ENCODE measurements at places on chromosomes 2 and 18.

DNA sequence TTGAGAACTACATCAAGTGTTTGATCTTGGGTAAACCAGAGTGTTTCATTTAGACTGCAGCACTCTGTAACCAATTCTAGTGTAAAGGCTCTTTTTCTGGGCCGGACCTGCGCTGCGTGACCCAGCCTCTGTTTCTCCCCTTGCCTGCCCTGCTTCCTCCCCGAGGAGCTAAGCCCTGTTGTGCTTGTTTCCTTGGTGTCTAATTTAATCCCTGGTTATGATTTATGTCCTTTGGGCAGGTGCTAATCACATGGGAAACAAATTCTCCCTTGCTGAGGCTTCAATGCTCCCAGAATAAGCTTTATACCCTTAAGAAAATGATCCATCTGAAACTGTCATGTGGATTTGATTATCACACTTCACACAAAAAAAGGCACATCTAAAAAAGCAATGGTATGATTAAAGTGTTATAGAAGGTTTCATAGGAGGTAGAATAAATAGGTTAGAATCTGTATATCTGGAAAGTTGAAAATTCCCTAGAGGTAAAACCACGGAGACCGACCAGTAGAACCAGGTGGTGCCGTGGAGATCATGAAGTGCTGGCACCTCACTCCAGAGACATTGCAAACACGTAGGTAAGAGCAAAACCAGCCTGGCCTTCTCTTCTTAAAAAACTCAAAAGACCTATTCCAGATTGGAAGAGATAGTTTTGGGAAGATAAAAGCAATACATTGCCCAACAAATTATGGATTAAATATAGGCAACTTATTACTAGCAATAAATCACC, 31.0 kb upstream of the SLC9A2 start:
- no peak for DNase-seq

DNA sequence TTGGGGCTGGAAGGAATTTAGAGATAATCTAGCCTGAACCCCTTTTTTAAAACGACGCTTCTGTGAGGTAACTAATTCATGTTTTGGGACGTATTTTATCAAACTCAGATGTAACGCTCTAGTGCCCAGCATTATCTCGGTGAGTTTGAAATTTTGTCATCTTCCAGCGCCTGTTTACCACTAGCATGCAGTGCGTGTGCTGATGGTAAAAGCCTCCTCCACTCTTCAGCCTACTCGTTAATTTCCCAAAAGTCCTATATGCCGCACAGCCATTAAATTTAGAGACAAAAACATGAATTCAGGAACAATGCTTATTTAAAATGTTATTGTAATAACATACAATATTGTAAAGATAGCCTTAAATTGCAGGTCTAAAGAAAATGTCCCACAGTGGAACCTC, 2.8 kb downstream of the ZCCHC2 start:
- no peak for DNase-seq

GRCh38 chr18:9944805-9945204, 31.0 kb downstream of the VAPA start:
- no peak for DNase-seq

GRCh38 chr2:36165132-36165531, 190.4 kb upstream of the CRIM1 start:
- no peak for DNase-seq

DNA sequence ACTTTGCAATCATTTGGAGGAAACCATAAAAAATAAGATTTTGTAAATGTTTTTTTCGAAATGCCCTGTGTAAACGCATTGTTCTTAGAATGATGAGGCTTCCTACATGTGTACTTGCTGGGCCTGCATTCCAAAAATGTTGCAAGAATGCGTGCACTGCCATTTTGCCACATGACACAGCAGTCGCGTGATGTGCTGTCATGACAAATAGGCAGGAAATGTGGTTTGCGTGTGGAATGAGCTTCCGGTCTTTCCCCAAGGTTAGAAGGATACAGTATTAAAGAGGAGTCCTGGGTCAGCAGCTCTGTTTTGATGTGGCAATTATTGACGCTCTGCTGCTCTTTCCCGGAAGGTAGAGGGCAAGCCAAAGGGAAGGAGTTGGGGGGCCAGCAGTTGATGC, 18.1 kb upstream of the SERPINB2 start:
- no peak for DNase-seq

- DNase-seq = no peak
Measured at GRCh38 chr2:46161911-46162310, 135.3 kb upstream of the EPAS1 start.

- DNase-seq = no peak
Measured at GRCh38 chr2:167718560-167718959, 528.8 kb downstream of the STK39 start.

DNA sequence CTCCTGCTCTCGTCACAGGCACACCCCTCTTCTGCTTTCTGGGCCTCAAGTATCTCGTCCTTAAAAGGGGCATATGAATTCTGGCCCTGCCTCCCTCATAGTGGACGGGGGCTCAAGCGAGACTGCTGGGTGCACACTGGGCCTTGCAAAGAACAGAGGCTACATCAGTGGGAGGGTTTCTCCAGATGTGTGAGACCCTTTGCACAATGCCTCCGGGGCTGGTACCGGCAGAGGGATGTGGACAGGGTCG, 25.0 kb downstream of the CRACDL start:
- DNase-seq = no peak

DNA sequence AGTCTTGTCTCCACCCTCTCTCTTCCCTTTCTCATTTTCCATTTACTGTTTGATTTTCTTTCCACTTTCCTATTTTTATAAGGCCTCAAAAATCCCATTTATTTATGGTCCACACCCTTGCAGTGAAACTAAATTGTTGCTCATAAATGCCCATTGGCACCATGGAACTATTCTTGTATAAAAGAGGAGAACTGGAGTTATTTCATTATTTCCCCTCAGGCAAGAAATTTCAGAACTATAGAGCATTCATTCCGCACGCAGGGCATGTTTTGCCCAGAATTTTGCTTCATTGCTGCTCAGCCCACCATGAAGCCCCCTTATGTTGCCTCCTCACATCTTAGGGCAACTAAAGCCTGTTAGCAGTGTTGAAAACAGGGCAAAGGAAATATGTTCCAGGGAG, 113.7 kb upstream of the MMADHC start:
- DNase-seq = no peak

GRCh38 chr2:238080518-238080917, 19.6 kb upstream of the ESPNL start:
- DNase-seq = no peak

DNA sequence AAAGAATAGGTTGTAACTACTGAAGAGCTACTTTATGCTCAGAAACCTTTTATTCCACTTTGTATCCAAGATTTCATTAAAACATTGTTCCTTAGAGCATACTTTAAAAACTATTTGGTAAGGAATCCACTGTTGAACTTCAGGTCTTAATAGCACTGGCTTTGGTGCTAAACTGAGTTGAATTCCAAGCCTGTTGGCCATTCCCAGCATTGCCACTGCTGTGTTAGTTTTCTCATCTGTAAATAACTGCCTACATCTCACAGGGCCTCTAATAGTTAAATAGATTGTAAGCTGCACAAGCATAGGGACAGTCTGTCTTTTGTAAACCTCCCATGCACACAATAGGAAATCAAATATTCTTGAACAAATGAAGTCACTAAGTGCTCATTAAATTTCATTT, 86.6 kb downstream of the ORC4 start:
- no peak for DNase-seq

DNA sequence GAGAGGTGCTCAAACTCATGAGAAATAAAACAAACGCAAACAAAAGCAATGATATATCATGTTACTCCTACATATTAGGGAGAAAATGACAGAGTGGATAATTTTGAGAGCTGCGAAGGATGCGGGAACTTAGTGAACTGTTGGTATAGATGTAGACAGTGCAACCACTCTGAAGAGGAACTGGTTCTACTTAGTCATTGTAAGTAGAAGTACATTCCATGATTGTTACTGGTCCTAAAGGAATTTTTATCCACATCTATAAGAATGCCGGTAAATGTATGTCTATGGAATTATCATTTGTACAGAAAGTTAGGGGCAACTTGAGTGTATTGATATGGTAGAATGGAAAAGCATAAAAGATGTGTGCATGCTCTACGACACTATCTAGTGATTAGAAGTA, 1238.4 kb downstream of the LRP1B start:
- DNase-seq = no peak

DNA sequence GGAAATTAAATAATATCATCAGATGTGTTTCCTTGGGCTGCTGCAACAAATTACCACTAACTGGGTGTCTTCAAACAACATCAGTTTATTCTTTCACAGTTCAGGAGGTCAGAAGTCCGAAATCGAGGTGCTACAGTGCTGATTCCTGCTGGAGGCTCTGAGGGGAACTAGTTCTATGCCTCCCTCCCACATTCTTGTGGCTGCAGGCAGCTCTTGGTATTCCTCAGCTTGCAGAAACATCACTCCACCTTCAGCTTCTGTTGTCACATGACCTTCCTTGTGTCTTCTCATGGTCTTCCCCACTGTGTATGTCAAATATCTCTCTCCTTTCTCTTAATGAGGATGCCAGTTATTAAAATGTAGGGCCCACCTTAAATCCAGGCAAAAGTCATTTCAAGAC, 29.3 kb upstream of the DCC start:
- no peak for DNase-seq

- no peak for DNase-seq
Measured at GRCh38 chr2:64934530-64934929, 54.7 kb upstream of the SLC1A4 start.

DNA sequence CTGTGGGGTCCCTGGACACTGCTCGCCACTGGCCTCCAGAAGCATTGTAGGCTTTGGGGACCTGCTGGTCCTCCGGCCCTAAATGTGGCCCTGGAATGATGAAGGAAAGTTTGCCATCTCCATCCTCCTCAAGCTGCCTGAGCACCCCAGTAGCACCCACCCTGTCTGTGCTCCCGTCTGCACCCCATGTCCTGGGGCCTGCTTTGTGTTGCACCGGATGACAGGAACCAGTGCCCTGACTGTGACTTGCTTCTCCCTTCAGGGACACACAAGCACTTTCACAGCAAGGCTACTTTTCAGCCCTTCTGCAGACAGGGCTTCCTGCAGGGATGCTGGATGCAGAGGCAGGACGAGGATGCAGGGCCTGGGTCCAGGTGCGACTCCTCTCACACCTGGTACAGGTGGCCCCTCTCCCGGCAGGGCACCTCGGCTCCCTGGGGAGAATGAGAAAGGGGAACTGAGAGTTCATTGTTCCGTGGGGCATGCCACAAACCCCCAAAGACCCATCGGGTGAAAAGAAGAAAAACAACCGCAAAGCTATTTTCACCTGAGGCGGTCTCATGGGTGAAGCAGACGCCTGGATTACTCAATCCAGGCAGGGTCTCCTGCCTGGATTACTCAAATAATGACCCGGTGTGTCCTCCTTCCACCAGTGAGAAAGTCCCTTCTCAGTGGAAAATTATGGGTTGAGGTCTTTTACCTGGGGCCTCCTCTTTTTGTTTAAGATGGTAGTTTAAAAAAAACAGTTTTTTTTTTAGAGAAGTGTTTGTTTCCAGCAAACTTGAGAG, 74.9 kb downstream of the LONRF2 start:
- DNase-seq = no peak

- DNase-seq = no peak
Measured at GRCh38 chr2:174344716-174345461, 10.1 kb downstream of the SP9 start.

DNA sequence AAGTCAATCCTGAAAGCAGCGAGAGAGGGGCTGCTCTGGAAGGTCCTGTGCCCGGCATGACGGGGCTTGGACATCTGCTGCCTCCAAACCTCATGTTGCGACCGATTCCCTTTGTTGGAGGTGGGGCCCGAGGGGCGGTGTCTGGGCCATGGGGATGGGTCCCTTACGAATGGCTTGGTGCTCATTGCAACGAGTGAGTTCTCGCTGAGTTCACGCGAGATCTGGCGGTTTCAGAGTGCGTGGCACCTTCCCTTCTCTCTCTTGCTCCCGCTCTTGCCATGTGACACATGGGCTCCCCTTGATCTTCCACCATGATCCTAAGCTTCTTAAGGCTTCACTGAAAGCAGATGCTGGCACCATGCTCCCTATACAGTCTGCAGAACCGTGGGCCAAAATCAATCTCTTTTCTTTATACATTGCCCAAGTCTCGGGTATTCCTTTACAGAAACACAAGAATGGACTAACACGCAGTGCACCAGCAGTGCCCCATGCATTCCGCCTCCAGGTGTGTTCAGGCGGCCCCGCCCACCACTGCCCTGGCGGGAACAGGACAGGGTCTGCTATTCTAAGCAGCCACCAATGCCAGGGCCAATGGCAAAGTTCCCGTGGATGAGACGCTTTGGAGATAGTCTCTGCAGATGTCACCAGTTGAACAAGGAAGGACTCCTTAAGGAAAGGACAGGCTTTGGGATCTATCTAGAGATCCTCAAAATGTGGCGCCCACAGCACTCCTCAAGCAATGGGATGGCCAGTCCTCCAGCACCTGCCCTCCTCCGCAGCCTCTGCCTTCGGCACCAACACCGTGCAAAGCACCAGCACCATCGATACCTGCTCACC, 63.4 kb downstream of the ZNF516 start:
- no peak for DNase-seq

- no peak for DNase-seq
Measured at GRCh38 chr2:212073360-212073759, 465.2 kb downstream of the ERBB4 start.

- no peak for DNase-seq
Measured at GRCh38 chr18:31773774-31774476, 13.2 kb upstream of the SLC25A52 start.

DNA sequence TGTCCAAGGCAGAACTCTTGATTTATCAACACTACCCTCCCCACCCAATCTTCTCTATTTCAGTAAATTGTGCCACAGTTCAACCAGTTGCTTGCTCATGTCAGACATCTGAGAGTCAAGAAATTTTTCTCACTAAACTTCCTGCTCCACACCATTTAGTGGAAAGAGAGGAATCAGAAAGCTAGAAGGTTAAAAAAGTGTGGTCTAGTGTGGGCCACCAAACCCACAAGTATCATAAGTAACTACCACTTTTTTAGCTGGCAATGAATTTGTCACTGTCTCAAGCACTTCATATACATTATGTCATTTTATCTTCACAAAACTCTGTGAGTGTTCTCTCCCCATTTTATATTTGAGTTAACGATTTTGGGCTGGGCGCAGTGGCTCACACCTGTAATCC, 16.6 kb upstream of the MSTN start:
- DNase-seq = no peak

GRCh38 chr2:205650931-205651330, 31.4 kb upstream of the NRP2 start:
- DNase-seq = no peak

GRCh38 chr2:228401065-228401912, 219.8 kb upstream of the SPHKAP start:
- DNase-seq = no peak

DNA sequence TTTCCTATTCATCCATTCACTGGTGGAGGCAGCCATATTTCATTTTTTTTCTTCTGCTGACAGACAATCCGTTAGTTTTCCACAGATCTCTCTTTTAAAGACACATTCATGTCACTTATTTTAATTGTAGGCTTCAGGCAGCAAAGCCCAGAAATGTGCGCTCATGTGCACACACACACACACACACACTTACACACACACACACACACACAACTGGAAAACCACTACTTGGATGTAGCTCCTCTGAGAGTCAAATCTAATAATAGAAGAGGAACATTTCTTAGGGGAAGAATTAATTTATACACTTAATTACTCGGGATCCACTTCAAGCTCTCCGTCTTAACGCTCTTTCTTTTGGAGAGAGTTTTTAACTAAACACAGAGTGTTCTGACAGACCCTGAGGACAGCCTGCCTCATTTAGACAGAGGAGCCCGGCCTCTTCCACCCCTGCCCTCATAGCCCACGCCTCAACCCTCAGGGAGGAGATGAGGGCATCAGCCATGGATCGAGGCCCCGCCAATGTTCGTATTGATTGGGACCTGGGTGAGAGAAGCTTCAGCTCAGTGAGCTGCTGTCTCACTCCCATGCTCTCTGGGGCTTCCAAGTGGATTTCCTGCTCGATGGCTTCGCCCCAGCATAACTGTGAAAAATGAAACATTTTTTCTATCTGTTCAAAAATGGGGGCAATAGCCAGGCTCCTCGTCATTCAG, 261.4 kb upstream of the SKOR2 start:
- no peak for DNase-seq

All from C1 segment of cervical spinal cord (tissue), 14 donors.